Mesothelial cell of epicardium (in vitro differentiated cells): ENCODE measurements at places on chromosomes 16 and 17. TPM values are rescaled to one million over a fixed set of nuclear protein-coding genes. Genes with fewer than 3 reads are reported as not detected.

Gene ADAD2
- 0.34 TPM in 1 of 3 replicates, not detected in the others for total RNA-seq

Gene RNF40
- 124 to 130 TPM (median 126 TPM) in 3 replicates for total RNA-seq

DNA sequence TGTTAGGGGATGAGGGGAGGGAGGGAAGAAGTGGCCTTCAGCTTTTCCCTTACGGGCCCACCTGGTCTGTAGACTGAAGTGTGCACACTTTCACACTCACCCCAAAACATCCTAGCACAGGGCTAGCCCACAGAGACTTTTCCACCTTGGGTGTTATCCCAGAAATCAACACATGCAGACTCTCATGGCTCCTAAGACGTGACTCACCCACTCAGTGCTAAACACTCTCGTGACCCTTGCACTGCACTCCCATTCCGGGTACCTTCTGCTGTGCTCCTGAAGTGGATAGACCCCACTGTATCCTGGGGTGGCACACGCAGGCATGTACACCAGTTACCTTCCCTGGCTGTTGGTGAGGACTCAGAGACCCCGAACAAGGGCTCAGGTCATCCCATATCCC lies 23.0 kb upstream of the ABCC3 start:
- no peak overlapping the region for H3K4me3 ChIP-seq
- peaks cover 1% of the 10 kb centered on the region for H3K27me3 ChIP-seq
- H3K4me1 ChIP-seq = peaks cover 29% of the 10 kb centered on the region
- no peaks in the 10 kb centered on the region for H3K36me3 ChIP-seq
- no peak overlapping the region for H3K27ac ChIP-seq

- DNase-seq = no peak
- H3K27me3 ChIP-seq = peaks cover 66% of the 10 kb centered on the region
- no peaks in the 10 kb centered on the region for H3K36me3 ChIP-seq
- H3K4me3 ChIP-seq = peak overlapping the region; percentile 58
- peaks cover 72% of the 10 kb centered on the region for H3K4me1 ChIP-seq
These were observed 17.1 kb upstream of the ZFHX3 start for GRCh38 chr16:73064994-73065545.

DNA sequence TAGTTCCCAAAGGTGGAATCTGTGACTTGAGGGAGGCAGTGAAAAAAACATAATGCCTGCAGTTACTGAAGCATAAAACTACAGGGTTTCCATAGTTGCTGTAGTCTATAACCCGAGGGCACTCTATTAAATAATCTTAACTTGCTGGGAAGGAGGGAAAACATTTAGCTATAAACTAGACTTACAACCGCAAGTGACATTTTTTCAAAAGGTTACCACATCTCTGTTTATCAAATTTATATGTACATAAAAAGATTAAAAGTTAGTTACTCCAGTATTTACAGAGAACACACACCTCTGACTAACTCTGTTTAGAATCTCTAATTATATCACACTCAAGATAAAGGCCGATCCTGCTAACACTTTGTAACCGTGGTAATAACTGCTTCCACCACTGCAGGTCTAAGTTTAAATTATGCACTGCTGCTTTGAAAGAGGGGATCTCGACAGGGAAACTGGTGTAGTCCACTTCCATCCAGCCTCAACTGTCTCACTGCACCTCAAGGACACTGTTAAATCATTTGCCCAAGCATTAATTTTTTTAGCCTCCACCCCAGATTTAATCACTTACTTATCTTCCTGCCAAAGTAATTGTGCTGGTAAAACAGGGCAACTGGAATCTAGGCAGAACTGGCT lies 14.6 kb downstream of the KCNJ16 start:
- H3K4me3 ChIP-seq = no peak overlapping the region
- DNase-seq = no peak
- H3K27ac ChIP-seq = peak overlapping the region; percentile 47
- H3K27me3 ChIP-seq = no peaks in the 10 kb centered on the region
- H3K36me3 ChIP-seq = no peaks in the 10 kb centered on the region

GRCh38 chr16:700684-701584 lies 4.7 kb downstream of the FBXL16 start:
- DNase-seq = peak; percentile 69
- H3K27me3 ChIP-seq = peaks cover 85% of the 10 kb centered on the region
- no peak overlapping the region for H3K4me3 ChIP-seq
- H3K27ac ChIP-seq = no peak overlapping the region
- H3K4me1 ChIP-seq = no peaks in the 10 kb centered on the region
- H3K36me3 ChIP-seq = no peaks in the 10 kb centered on the region

DNA sequence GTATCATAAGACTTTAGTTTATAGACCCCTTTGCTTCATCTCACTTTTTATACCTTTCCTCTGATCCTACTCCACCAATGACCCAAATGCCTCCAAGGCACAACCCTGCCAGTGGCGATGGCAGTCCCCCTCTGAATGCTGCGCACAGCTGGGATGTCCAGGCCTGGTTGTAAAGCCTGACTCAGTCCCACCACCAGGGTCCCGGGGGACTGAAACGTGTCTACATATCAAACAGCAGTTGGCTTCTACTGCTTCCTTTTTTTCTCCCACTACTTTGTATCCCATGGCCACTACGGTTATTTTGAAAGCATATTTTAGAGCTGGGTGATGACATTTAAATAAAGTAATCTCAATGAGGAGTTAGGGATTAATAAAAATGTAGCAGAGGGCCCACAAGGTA lies 329.8 kb upstream of the PSMD7 start:
- no peak overlapping the region for H3K4me3 ChIP-seq
- H3K36me3 ChIP-seq = no peaks in the 10 kb centered on the region
- peaks cover 9% of the 10 kb centered on the region for H3K4me1 ChIP-seq
- DNase-seq = no peak

DNA sequence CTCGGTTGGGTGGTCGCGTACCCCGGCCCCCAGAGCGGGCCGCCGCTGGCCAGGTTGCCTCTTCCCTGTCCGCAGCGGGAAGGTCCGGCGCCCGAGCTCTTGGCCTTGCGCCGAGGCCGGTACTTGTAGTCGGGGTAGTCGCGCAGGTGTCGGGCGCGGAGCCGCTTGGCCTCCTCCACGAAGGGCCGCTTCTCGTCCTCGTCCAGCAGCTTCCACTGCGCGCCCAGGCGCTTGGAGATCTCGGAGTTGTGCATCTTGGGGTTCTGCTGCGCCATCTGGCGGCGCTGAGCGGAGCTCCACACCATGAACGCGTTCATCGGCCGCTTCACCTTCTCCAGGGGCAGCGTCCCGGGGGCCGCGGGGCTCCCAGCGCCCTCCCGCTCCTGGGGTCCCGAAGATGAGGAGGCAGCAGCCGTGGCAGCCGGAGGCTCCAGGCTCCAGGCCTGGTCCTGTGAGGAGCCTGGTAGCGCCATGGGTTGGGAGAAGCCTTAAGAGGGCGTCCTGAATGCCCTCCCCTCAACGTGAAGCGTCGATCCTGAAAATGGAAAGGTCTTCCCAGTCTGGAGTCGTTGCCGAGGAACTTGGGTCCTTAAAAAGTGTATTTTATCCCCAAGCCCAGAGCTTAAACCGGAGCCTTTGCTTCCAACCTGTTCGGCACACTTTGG lies 558 bp downstream of the SOX15 start:
- no peak overlapping the region for H3K27ac ChIP-seq
- peaks cover 27% of the 10 kb centered on the region for H3K4me1 ChIP-seq
- peaks cover 28% of the 10 kb centered on the region for H3K36me3 ChIP-seq
- DNase-seq = peak; percentile 83
